ENCODE measurements at places on chromosomes 11 and 22. TPM values are rescaled to one million over a fixed set of nuclear protein-coding genes. Genes with fewer than 3 reads are reported as not detected.

Gene APOA5
- not detected for total RNA-seq

Gene SLC6A5
- total RNA-seq, result not detected

Gene NRXN2
- 20.9 TPM for total RNA-seq

Gene THOC5
- total RNA-seq, result 74.8 TPM

Gene TCIRG1
- total RNA-seq, result 41.0 TPM

Gene GAS2L1
- total RNA-seq, result 10.0 TPM

Gene SLC37A2
- total RNA-seq, result 4.2 TPM

Gene ACR
- not detected for total RNA-seq

Gene C11orf97
- not detected for total RNA-seq

Gene MS4A1
- not detected for total RNA-seq

Gene LDLRAD3
- total RNA-seq, result 6.1 TPM

Gene GLB1L2
- total RNA-seq, result 13.4 TPM

Gene SCGB2A2
- not detected for total RNA-seq

Gene COMT
- 166 TPM for total RNA-seq

Gene MS4A3
- total RNA-seq, result not detected

DNA sequence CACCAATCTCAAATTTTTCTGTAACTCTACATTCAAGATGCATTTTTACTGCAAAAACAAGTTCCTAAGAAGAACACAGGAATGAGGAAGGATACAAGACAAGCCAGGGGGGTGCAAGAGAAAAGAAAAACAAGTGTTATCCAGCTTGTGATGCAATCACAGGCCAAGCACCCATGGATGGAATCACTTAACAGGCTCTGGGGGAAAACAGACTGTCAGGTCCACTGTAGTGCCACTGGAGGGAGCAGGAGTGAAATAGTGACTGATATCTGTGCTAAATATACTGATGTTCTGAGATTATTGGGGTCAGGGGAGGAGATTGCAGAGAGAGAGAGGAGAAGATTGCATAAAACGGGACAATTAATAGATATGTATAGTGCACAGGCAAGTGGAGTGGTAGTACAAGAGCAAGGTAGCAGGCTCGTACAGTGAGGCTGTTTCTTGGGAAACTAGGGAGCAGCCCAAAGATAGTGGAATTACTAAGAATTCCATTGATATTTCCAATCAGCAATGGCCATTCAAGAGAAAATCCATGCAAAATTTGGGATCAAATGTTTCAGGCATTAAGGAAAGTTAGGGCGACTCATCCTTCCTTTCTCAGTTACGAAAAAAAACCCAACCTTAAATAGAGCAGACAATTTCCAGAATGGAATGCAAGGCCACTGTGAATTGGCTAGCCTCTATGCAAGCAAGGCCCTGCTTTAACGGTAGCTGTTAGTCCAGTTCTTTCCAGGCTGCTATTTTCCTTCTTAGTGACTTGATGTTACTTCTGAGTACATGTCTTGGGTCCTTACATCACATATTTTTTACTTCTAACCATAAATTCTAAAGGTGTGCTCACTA lies 52.2 kb upstream of the CEP126 start:
- DNase-seq, result peak; percentile 55

- DNase-seq, result peak; percentile 65
These were observed 120.7 kb upstream of the TMEM45B start for GRCh38 chr11:129694966-129695365.

GRCh38 chr11:8389029-8389996 lies 125.6 kb upstream of the LMO1 start:
- DNase-seq, result peak; percentile 14

DNA sequence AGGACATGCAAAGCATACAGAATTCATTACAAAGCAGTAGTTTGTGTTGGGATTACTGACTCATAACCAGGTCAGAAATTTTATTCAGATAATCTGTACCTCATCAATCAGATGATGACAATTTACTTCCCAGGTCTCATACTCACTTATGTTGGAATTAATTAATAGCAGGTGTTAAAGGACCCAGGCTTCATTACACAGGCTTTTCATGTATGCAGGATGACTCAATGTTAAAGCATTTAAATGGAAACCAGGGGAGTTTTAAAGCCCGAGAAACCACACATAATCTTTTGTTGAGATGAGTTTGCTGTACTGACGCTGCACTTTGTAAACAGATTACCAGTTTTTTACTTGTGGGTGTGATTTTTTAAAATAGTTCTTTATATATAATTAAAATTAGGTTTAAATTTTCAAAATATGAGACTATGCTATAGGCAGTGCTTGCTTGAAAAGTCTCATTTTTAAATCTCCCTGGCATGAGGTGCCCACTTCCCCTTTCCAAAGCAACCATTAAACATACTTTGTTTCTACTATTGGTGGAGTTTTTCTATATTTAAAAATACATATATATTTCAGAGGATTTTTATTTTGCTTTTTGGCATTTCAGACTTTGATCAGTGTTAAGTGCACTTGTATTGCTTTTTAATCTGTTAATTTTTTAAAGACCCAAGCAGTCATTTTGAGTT lies 41.0 kb downstream of the CEP57 start:
- peak; percentile 64 for DNase-seq

DNA sequence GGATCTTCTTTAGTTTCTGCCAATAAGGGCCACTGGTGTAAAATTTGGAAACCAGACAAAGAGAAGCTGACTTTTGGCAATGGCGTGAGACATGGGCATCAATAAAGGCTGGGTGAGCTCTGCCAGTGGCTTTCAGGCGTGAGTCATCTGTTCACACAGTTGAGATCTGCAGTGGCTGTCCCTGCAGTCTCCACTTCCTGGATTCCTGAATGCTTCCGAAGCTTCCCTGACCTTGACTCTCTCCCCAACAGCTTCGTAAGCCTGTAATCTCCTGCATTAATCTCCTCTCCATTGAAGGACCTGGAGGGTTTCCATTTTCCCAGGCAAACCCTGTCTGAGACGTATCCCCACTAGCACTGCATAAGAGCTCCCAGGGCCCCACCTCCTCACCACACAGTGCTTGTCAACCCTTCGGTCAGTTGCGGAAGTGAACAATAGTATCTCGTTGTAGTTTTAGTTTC lies 574.7 kb downstream of the TBC1D22A start:
- DNase-seq, result peak; percentile 95

DNA sequence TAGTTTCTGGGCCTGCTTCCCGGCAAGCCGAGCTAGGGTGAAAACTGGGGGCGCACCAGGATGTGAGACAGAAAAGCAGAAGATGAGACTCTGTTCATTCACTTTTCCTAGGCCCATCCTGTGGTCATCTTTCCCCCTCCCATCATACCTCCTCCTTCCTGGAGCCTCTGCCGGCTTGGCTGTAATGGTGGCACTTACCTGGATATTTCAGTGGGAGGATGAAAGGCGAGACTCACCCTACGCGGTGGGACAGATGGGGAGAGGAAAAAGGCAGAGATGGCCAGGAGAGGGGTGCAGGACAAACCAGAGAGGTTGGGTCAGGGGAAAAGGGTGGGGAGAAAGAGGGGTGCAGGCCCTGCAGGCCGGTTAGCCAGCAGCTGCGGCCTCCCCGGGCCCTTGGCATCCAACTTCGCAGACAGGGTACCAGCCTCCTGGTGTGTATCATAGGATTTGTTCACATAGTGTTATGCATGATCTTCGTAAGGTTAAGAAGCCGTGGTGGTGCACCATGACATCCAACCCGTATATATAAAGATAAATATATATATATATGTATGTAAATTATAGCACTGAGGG lies 41.5 kb upstream of the NNMT start:
- DNase-seq, result no peak

- no peak for DNase-seq
These were observed 908.3 kb upstream of the ANO3 start for GRCh38 chr11:25423436-25424199.

- DNase-seq, result no peak
These were observed 30.1 kb downstream of the TIMP3 start for GRCh38 chr22:32831584-32831983.

DNA sequence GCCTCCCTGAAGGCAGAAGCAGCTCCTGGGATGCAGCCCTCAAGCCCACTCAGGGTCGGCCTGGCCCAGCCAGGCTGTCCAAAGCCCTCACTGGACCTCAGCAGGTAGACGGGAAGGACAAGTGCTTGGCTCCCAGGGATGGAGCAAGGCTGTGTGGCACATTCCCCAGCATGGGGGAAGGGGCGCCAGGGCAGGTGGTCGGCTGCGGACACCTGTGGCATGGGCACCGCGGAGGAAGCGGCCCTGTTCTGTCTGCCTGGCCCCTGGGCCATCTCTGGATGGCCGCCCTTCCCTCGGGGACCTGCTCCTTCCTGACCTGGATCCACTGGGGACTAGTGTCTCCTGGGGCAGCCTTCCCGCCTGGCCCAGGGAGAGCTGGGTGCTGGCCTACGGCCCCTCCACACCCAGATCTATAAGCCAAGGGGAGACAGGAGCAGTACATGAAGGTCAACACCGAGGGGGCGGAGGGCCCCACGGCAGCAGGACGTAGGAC lies 26.0 kb downstream of the CHID1 start:
- DNase-seq, result no peak

DNA sequence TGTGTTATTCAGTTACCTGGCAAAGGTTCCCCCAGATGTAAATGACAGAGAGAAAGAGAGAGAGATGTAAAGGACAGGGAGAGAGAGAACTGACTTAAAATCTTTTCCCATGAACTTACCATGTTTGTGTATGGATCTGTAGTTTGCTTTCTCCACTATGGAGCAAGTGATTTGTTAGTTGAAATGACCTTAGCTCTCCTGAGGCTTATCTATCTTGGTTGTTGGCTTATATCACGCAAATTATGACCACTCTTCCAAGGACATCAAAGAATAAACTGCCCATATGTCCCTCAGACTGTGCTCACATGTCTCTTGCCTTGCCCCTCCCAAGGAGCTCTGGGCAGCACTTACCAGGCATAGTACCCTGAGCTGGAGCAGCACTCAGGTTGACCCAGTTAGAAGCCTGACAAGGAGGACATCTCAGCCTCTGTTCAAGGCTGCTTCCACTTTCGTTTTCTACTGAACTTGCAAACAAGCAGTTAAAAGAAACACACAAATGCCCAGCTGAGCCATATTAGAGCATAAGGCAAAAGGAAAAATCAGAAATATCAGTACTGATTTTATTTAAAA lies 95.3 kb upstream of the RCN1 start:
- DNase-seq, result peak; percentile 39

DNA sequence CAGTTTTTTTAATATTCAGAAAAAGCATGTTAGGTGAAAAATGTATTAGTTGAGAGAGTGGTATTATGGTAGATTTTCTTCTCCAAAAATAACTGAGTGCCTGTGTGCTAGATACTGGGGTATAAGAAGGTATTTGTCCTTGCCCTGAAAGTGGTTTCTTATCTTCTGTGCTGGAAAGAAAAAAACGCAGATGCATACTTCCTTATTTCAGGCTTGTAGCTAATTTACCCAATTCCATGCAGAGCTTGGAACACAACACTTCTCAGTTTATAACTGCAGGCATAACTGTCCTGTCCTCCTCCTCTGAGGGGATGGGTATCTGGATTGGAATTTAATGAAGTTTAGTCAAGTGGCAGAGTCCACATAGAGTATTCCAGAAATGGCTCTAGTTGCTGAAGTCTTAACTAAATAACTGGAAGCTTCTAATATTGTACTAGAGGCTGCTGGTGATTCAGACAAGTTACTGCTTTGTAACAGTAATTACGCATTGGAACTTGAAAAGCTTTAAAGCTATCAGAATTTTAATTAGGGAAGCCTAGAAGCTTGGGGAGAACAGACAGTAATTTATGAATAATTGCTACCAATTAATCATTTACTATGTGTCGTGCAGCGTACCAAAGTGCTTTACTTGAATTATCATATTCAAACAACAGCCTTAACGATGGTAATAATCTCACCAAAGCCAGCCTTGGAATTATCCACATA lies 12.7 kb upstream of the C11orf91 start:
- no peak for DNase-seq

GRCh38 chr11:6928916-6929315 lies 2.7 kb downstream of the ZNF215 start:
- no peak for DNase-seq

DNA sequence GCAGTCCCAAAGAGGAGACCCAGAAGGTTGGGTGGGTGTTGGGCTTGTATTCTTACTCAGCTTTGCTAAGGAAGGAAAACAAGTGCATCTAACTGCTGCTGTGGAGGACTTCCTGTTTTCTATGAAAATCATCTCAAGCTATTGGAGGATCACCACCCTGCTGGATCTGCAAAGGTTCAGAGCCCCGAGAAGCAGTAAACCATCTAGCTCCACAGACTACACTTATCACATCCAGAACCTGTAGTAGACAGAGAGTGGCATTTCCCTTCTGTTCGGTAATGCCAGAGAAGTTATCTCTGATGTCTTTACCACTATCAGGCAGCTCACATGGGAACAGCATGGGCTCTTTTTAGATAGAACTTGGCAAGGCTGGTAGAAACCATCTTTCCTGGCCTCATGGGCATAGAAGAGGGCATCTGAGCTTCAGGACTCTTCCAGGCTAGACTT lies 21.7 kb downstream of the KCNJ1 start:
- DNase-seq, result no peak

DNA sequence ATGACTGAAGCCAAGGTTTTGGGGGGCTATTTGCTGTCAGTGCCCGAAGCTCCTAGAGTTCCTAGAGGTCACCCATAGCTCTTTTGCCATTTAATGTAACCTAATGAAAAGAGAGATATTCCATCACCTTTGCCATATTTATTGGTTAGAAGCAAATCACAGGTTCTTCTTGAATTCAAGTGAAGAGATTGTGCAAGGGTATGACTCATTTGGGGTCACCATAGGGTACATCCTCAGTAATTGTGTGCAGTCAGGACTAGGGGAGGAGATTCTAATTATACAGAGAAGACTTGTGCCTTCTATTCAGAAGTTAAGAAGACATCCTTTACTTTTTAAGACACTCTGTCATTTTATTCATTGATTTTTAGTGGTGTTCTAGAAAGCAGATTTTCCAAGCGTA lies 6.9 kb upstream of the PRAME start:
- DNase-seq, result no peak

- DNase-seq, result no peak
These were observed 20.1 kb upstream of the PLAAT2 start for GRCh38 chr11:63583357-63583677.

DNA sequence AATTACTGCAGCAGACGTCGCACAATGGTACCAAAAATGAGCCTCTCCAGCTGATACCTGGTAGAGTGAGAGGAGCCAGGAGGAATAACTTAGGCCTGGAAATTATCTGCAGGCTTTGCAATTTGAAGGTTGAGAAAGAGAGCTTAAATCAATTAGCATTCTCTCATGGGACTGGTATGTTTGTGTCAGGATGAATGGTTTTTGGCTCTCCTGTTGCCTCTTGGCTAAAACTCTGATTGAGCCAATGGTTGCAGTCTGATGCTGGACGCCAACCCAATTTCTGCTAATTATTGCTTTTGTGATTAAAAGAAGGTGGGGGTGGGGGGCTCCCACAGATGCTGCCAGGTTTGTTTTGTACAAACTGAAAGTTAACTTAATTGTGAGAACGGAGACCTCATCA lies 12.5 kb upstream of the NELL1 start:
- DNase-seq, result no peak

- no peak for DNase-seq
These were observed 390.6 kb downstream of the SOX6 start for GRCh38 chr11:15965562-15966250.

GRCh38 chr22:48941033-48941902 lies 886.4 kb downstream of the BRD1 start:
- DNase-seq, result no peak

DNA sequence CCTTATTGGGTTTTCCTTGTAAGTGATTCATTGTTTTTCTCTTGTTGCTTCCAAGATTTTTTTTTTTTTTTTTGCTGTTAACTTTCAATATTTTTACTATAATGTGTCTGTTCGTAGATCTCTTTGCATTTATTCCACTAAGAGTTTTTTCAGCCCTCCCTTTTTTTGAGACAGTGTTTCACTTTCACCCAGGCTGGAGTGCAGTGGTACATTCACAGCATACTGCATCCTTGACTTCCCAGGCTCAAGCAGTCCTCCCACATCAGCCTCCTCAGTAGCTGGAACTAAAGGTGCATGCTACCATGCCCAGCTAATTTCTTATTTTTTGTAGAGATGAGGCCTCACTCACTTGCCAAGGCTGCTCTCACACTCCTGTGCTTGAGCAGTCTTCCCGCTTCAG lies 1282.0 kb upstream of the CNTN5 start:
- DNase-seq, result no peak

Data from Daoy (cell line).